ENCODE measurements at places on chromosomes 2 and 18.

DNA sequence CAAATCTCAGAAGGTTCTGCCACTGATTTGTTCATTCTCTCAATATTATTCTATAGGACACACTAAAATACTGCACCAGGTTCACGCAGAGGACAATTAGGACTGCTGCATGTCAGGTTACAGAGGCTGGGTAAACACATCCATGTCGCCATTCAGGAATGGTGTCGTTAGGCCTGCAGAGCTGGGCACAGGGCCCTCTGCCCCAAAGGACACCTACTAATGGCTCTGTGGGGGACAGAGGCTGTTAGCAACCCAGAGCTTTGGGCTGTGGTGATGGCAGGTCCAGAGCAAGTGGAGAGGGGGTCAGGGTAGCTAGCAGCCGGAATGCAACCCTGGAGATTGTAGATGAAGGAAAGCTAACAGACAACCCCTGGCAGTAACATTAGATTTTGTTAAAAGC lies 115.9 kb downstream of the TTC32 start:
- DNase-seq: no peak

DNA sequence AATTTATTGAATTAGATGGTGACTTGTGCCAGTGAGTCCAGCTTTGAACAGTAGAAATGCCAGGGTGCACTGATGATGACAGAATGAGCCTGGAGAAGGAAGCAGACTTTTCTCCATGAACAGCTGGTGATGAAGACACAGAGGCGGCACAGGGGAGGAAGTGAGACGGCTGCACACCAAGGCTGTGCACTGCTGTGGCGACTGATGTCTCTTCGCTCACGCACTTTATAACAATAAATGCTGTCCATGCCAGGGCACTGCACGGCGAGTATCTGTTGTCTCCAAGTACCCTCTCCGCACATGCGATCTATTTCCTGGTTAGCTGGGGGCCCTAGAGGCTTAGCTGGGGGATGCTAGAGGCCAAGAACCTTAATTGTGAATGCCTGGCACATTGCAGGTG lies 175.2 kb downstream of the TMEM200C start:
- no peak for DNase-seq

DNA sequence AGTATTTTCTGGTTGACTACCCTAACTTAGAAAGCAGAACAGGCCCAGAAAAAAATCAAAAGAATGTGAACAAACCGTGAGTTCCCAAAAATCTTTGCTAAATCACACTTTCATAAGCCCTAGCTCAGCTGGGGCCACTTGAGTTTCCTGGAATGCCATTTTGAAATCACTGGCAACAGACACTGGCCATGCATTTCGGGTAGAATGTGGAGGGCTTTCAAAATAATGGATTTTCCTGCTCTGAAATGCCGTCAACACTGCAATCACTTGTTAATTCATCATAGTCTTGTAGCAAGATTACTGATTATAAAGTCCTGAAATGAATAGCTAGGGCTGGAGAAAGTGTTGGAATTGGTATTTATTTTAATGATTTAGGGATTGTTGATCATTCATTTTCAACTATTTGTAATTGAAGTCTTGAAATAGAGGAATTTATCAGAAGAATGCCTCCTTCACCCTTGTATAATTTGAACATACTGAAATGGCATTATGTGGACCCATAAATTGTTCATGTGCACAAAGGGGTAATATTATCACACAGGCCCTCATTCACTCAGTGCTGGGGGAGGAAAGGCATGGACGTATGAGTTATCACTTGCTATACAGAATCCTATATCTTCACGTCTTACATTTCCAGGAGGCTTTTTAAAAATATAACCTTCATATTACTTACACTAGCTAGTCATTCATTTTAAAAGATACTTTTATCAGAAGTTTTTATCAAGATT lies 134.8 kb downstream of the DTNA start:
- DNase-seq: no peak

DNA sequence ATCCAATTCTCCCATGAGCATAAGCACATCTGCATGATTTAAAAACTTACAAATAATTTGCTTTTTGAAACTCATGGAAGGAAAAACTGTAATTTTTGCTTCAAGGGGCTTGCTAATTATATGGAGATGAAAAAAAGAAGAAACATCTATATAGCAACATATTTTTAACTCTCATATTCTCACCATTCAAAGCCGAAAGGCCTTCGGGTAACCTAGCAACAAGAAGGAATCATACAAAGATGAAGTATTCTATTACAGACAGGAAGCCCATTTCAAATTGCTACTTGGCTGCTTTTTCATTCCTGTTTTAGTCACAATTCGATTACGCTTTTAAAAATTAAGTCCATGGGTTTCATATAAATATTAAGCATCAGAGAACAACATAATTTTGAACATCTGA lies 39.2 kb upstream of the RNU4ATAC start:
- no peak for DNase-seq

- no peak for DNase-seq
Measured at GRCh38 chr18:24993628-24994027, 358.3 kb downstream of the ZNF521 start.

- DNase-seq: no peak
Measured at GRCh38 chr2:1978706-1979105, 234.4 kb upstream of the PXDN start.
